ENCODE measurements at places on chromosomes 11 and 22. TPM values are rescaled to one million over a fixed set of nuclear protein-coding genes. Genes with fewer than 3 reads are reported as not detected.

GRCh38 chr11:130168105-130168504, 8.5 kb downstream of the ST14 start:
- DNase-seq = no peak

- DNase-seq = no peak
These were observed 71.3 kb downstream of the BCR start for GRCh38 chr22:23251445-23252093.

GRCh38 chr11:120712014-120712413, 200.5 kb downstream of the GRIK4 start:
- no peak for DNase-seq

DNA sequence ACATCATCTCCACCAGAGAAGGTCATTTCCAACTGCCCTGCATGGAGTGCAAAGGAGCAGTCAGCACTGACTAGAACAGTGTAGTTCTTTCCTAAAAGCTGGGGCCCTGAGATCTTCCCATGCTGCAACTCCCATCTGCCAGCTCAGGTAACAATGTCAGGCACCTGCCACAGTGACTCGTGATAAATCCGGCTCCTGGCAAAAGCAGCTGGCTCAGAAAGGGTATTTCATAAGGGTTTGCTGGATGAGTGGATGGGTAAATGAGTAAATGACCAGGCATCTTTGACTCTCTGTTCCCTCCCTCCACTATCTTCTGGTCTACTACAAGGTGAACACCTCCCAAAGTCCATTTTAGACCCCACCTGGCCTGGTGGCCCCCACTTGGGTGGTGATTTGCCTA, 403.6 kb downstream of the NXPE2 start:
- peak; percentile 84 for DNase-seq

DNA sequence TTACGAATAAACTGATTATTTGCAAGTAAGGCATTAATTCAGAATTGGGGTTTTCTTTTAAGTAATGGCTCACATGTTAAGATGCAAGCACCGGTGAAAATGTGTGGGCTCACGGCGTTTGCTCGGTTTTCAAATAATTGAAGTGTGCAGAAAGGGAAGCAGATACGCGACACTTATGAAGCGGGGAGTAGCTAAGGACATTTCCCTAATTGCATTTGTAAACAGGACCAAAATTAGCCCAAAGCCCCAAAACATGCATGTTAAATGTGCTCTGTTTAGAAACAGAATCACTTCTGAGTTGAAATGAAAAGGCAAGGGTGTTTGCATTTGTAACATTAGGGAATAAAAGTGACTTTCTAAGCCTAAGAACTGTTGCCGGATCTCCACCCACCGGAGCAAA, 61.3 kb downstream of the ELFN2 start:
- DNase-seq = no peak

- no peak for DNase-seq
These were observed 3.6 kb upstream of the INPP5J start for GRCh38 chr22:31119026-31119717.

DNA sequence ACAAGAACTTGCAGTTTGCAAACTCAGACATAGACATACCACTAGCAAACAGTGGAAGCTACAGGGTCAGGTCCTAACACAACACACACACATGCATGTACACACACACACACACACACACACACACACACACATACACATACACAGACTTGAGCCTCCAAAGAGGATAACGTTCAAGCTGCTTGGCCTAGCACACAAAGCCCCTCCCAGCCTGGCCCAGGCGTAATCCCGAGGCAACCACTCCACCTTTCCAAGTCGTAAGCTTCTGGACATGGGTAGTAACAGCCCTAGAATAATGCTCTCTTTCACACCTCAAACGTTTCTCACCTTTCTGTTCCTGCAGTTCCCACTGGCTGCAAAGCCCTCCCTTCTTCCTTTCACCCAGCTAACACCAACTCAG, 88.6 kb downstream of the LARGE1 start:
- no peak for DNase-seq

ABCC8 gene
- 0.33 TPM for total RNA-seq

IFITM10 gene
- 7.2 TPM for total RNA-seq

SLCO2B1 gene
- 17.6 TPM for total RNA-seq

F2 gene
- 3.0 TPM for total RNA-seq

RAG2 gene
- total RNA-seq = not detected

LRRC74B gene
- total RNA-seq = not detected

GUCY1A2 gene
- 7.6 TPM for total RNA-seq

UBQLN3 gene
- total RNA-seq = not detected

Measured in gastrocnemius medialis (tissue), 4 donors.